Non-pigmented ciliary epithelial cell (primary cell): ENCODE measurements at places on chromosomes 6 and 20.
A peak's percentile ranks its signal among the peaks of the same experiment; 100 is the strongest.

DNA sequence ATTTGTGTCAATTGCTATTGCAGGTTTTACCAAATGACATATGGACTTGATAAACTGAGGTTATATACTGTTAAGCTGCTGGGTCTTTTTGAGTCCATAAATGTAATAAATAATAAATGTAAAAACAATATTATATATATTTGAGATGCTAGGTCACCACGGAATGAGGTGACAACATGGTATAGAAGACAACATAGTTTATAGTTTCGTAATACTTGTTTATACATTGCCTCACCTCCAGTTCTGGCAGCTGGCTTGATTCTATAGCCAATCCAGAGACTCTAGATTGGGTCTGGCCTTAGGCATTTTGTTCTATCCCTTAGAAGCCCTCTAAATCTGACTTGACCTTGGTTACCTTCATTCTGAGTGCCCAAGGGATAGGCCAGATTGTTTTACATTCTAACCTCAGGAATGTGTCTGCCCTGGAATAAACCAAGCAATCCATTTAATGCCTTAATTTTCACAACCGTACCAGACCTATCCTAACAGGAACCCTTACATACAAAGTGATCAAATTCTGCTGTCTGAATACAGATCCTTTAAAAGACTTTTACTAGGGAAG is 61.5 kb upstream of the STXBP5 start:
- DNase-seq = no peak

DNA sequence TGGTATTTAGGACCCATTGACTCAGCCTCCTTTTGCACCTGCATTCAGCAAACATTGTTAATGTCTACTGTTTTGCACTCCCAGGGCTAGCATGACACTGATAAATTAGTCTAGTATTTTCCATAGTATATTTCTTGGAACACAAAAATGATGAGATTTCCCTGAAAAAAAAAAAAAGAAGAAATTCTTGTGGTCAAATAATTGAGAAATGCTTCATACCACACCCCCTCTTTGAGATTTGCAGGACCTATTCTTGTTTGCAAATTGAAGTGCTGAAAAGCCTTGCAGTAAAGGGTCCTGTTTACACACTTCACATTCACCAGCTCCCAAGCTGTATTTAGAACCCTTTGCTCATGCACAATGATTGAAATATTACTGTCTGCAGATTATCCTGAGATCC is 36.3 kb upstream of the CLIC5 start:
- no peak for DNase-seq

DNA sequence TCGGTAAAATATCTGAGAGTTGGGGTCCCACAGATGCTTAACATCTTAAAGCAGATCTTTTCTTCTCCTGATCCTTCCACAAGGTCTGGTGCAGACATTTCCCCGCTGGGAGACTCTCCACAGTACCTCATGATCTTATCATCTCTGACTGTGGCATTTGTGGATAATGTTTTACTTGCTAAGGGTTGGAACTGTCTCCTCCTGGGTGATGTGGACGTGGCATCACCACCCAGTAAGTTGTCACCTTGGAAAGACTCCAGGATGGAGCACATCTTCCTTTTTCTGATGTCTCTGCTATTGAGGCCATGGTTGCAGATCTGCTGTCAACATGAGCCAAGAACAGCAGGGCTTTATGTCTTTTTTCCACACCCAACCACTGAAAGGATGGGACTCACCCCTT is 42.0 kb upstream of the FANCE start:
- DNase-seq = no peak

- DNase-seq = no peak
Measured at GRCh38 chr6:105259913-105260889, 80.4 kb upstream of the POPDC3 start.

DNA sequence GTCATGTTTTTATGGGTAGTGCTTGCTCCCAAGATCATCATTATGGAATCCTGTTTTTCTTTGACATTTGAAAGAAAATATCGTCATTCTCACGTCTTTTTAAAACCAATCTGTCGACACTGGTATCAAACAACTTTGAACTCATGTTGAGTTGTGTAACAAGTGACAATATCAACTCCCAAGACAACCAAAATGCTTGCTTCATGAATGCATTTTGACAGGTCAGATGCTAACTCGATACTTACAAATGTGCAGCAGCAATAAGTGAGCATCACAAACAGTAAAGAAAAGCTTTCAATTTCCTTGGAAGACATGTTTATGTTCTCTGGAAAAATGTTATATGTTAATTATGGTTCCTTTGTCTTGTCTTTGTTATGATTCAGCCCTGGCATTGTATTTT is 125.9 kb downstream of the EPHA7 start:
- DNase-seq = no peak

GRCh38 chr6:149642829-149643580 is 5.5 kb downstream of the KATNA1 start:
- no peak for DNase-seq

DNA sequence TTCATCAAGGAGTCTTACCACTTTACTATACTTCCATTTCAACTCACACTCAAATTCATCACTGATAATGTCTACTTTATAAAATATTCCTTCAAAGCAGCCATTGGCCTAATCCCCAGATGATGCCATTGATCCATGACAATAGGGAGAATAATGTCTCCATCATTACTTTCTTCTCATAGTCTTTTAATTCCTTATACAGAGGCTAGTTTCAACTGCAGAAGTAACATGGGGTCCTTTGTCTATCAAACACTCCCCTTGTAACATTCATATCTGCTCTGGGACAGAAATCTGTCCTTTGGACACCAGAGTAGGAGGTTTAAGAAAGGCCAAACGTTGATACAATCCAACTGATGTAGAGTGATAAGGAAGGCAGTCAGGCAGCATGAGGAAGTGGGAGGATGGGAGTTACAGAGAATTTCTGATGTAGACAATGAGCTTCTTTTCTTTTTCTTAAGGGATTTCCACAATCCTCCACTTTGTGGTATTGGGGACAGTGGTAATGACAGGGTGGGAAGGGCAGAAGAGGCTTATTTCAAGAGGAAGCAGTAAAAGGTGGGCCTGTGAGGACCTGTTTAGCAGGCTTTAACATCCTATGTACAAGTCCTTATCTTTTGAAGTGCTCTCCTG is 18.9 kb upstream of the HLA-DOA start:
- no peak for DNase-seq

- no peak for DNase-seq
Measured at GRCh38 chr6:79665725-79666551, 34.8 kb downstream of the SH3BGRL2 start.

- no peak for DNase-seq
Measured at GRCh38 chr20:46148313-46149208, 30.4 kb downstream of the CD40 start.

GRCh38 chr6:170149681-170150589 is 140.9 kb downstream of the DLL1 start:
- DNase-seq = no peak

DNA sequence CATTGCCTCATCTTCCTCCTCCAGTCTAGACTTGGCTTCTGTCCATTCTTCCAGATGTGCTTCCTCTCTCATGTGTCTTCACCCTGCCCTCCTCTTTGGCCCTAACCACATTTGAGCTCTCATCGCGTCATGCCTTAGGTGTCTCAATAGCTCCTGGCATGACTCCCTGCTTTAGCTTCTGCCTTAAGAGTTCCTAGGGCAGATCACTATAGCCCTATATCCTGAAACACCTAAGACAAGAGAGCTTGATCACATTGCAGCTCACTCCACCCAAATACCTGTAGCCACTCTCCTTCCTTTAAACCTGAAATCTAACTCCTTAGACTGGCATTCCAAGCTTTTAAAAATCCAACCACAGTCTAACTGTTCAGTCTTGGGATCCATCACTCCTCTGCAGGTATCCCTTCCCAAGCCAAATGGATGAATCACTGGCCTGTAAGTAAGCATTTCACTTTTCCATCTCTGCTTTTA is 69.0 kb upstream of the STXBP5 start:
- DNase-seq = no peak

DNA sequence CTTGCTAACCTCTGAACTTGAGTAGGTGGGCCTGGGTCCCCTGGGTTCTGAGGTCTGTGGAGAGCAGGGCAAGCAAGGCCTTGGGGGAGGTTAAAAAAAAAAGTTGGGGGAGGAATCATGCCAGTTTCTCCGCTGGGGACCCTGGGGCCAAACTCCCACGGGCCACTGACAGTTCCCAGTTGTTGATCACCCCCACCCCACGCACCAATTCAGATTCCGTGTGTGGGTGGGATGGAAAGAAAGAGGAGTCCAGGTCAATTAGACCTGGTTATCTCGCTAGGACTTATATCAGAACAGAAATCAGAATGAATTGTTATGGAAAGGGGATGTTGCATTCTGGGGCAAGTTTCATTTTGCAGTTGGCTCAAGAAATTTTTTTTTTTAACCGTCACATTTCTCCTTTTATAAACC is 46.7 kb upstream of the SUPT3H start:
- no peak for DNase-seq

DNA sequence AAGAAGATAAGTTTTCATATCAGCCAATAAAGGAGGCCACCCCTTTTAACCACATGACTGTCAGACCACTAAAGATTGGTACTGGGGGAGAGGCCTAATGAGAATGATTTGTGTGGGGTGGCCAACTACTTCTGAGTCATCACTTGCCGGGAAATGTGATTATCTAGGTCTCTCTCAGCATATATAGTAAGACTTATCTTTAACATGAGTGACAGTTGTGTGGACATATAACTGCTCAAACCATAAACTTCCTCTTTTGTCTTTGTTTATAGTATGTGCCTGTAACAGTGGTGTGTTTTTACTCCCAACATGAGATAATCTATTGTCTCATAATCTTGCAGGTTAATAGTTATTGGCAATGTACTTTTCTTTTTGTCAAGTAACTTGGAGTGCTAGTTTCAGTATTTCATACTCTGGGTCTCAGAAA is 312.4 kb downstream of the CDKAL1 start:
- DNase-seq = no peak

DNA sequence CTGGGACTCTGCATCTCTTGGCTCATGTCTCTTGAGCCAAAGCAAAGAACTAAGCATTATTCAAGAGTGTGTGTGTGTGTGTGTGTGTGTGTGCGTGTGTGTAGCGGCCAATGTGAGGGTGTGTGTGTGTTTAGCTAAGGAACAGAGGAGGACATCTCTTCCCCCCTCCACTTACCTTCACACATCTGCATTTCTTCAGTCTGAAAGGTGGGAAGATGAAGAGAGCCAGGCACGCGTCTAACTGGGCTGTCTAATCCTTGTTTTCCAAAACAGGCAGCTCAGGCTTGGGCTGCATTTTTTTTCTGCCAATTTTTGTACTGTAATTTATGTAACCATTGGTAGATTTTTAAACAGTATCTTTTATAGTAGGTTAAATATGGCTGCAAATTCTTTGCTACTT is 59.5 kb downstream of the NDUFAF5 start:
- DNase-seq = no peak

DNA sequence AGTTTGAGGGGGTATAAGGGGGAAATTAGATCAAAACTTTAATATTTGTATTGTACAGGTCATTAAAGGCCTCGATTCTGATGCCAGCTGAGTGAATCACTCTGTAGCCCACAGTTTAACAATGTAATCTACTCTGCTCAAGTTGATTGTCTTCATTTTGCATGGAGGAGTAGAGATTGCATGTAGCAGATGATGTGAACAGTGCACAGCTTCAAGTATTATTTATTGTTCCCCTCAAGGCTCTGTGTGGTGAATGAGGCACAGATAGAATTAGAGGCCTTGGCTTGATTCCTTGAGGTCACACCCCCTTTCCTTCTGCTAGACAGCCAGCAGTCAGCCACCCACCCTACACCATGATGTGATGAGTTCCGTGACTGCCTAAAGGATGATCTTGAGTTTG is 38.1 kb downstream of the TXLNB start:
- no peak for DNase-seq

- DNase-seq = no peak
Measured at GRCh38 chr20:53839423-53840176, 230.8 kb downstream of the BCAS1 start.

GRCh38 chr6:137472641-137473137 is 21.5 kb downstream of the OLIG3 start:
- DNase-seq = no peak

DNA sequence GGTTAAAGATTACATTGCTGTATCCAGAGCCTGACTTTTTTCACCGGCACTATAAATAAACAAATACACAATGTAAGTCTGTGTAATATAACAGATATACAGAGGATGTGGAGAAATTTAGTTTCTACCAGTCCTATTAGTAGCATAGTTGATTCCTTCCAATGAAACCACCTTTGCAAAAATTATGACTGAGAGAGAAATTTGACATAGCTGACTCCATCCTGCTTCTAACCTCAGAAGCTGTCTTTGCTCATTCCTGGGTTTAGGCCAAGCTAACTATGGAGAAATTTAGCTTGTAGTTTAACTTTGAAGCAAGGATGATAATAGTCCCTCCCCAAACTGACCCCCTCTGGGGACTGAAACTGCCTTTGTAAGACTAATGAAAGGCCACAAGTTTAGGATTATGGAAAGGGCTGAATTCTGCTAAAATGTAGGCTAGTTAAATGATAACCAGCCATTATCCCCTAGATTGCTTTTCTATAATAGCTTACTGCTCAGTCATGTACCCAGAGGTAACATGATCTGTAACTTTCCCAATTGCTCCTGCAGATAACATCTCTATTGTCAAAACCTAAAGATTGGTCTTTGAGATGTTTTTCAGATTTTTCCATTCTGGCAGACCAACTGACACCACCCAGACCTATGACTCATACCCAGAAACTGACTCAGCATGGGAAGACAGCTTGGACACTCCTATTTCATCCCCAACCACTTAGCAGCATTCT is 172.8 kb upstream of the ARG1 start:
- DNase-seq = peak; percentile 67

- no peak for DNase-seq
Measured at GRCh38 chr6:27495386-27496135, 22.7 kb upstream of the ZNF184 start.

GRCh38 chr6:2721219-2721618 is 29.5 kb downstream of the MYLK4 start:
- no peak for DNase-seq

GRCh38 chr6:71197267-71197666 is 91.3 kb upstream of the OGFRL1 start:
- DNase-seq = peak; percentile 36

DNA sequence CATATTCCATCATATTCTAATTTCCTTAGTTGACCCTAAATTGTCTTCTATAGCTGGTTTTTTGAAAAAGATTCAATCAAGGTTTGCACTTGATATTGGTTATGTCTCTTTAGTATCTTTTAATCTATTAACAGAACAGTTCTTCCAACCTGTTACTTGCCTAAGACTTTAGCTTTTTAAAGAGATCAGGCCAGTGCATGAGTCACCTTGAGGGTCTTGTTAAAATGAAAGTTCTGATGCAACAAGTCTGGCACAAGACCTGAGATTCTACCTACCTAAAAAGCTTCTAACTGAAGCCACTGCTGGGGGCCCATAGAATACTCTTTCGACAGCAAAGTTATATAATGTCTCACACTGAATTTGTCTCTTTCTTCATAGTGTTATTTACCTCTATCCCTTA is 3.2 kb downstream of the USP45 start:
- no peak for DNase-seq
